ENCODE measurements at places on chromosomes 2 and 18.

DNA sequence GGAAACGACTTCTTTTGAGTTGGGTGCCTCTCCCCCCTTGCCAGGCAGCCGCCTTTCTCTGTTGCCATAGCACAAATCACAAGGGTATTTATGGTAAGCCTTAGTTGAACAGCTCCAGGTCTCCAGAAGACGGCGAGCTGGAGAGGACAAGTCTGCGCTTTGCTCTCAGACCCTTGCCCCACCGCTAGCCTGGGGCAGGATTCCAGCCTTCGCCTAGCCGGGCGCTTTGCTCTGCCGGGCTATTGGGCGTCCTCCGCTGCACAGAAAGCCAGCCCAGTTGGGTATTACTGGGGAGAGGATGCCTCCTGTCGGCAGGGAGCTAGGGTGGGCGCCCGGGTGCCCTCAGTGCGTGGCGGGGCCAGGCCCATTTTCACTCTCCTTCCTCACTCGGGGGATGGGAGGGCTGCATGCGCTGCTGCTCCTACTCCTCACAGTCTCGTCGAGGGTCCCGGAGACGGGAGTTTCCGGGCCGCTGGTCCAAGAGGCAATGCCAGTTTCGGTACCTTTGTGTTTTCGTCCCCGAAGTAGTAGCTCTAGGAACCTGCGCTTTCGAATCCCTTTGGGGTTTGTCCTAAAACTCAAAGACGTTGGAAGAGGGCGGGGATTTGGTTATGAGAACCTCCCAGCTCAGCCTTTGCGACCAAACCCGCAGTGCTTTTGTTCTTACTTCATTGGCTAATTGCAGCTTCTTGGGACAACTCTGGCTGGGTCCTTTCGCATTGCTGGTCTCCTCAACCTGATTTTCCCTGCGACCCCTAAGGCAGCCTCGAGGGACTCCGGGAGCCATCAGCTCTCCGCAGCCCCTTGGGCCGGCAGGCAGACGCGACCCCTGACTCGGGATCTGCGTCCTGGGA lies 3.6 kb upstream of the DLX2 start:
- DNase-seq = no peak

- no peak for DNase-seq
These were observed 462.5 kb upstream of the HS6ST1 start for GRCh38 chr2:128781166-128781565.

DNA sequence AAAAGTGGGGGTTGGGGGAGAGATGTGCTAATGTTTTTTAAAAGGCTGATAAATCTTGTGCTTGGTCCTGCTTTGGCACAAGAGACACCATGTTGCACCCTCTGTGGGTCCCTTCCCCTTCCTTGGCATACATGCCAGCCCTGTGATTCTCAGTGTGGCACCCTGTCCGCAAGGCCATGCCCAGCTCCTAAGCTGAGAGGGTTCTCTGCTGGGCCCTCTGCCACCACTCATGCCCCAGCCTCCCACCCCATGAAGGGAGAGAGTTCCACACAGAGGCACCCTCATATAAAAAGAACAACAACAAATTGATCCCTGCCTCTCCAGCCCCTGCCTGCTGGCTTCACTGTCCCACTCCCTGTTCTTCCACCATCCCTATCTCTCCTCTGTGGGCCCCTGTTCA lies 2.5 kb upstream of the ADCY3 start:
- no peak for DNase-seq

GRCh38 chr2:189176516-189176915 lies 3.0 kb downstream of the COL5A2 start:
- no peak for DNase-seq

- DNase-seq = no peak
These were observed 4.6 kb upstream of the DSG4 start for GRCh38 chr18:31371989-31372388.

Measured in DMS 273 treated with DMSO at 0.1 percent for 48 hours (cell line).